ENCODE measurements at places on chromosomes 7 and 10.

- H3K27me3 ChIP-seq: no peaks in the 10 kb centered on the region
- no peak for DNase-seq
- no peaks in the 10 kb centered on the region for H3K4me1 ChIP-seq
- no peak overlapping the region for H3K27ac ChIP-seq
- no peak overlapping the region for H3K4me3 ChIP-seq
These were observed 4.6 kb upstream of the OR2A14 start for GRCh38 chr7:144118341-144118740.

DNA sequence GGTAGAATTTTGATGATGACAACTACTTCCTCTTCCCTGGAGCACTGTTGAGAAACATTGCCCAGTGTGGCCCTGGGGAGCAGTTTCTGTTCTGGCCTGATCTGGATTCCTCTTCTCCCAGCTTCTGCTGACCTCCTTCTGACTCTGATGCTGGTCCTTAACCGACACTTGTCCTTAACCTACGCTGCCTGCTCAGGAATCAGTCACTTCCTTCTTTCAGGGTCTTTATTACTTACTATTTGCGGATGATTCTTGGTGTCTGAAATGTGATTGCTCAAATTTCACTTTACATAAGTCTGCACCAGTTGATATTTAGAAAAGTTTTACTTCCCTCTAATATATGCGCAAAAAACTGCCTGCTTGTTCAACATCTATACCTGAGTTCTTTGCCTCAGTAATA, 164.1 kb downstream of the PTEN start:
- H3K4me1 ChIP-seq: peaks cover 5% of the 10 kb centered on the region
- no peak overlapping the region for H3K4me3 ChIP-seq
- H3K36me3 ChIP-seq: no peaks in the 10 kb centered on the region
- H3K27ac ChIP-seq: no peak overlapping the region

- no peak for DNase-seq
- peaks cover 24% of the 10 kb centered on the region for H3K36me3 ChIP-seq
These were observed 22.1 kb downstream of the TMEM106B start for GRCh38 chr7:12233175-12233574.

GRCh38 chr10:1551636-1552338, 185.5 kb downstream of the ADARB2 start:
- no peaks in the 10 kb centered on the region for H3K36me3 ChIP-seq
- H3K4me1 ChIP-seq: peaks cover 36% of the 10 kb centered on the region
- H3K4me3 ChIP-seq: no peak overlapping the region
- peak; percentile 45 for DNase-seq
- H3K27me3 ChIP-seq: no peaks in the 10 kb centered on the region

DNA sequence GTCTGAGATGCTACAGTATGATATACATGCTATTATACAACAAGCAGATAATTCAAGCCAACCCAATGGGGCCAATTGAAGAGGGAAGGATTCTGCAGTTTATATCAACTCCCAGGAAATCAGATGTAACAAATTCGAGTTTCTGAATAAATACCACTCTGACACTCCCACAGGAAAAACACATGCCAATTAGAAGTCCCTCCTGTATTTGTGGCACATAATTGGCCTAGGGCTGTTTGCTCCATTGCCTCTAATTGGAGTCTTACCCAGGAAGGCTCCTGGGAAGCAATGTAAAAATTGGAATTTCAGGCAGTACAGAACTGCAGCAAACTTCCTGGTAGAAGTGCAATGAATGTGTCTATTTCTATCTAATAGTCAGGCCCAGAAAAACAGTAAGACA, 4.7 kb downstream of the PPA1 start:
- H3K36me3 ChIP-seq: peaks cover 6% of the 10 kb centered on the region
- H3K4me1 ChIP-seq: no peaks in the 10 kb centered on the region
- H3K27me3 ChIP-seq: no peaks in the 10 kb centered on the region

DNA sequence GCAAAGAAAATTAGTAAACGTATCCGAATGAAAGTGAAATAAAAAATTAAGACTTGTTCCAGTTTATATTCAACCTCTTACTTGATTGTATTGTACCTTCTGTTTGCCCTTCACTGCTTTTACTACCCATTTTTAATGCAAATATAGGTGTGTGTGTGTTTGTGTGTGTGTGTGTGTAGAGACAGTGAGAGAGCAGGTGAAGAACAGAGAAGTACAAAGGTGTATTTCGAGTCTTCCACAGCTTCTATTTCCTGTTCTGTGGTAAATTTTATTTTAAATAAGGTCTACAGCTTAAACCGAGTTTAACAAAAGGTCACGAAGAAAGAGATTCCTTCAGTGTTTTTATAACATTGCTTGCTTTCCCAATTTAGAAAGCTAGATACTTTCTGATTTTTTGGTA, 12.7 kb upstream of the SVIL start:
- DNase-seq: no peak
- peaks cover 42% of the 10 kb centered on the region for H3K4me1 ChIP-seq
- H3K27me3 ChIP-seq: no peaks in the 10 kb centered on the region

DNA sequence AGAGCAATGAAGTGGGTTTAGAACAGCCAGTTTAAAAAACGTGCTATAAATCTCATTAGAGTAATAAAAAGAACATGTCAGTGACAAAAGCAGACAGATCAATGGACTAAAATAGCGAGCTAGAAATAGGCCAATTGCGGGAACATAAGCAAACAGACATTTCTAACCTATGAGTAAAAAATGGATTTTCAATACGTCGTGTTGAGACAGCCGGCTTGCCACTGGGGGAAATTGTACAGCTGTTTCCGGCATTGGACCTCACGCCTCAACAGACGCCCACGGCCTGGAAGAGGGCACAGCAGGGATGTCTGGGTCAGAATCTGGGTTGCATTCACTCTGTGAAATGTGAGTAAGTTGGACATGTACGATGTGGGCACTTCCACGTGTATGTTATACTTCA, 92.9 kb downstream of the SVOPL start:
- H3K4me3 ChIP-seq: no peak overlapping the region
- no peaks in the 10 kb centered on the region for H3K27me3 ChIP-seq
- peaks cover 5% of the 10 kb centered on the region for H3K4me1 ChIP-seq
- no peak overlapping the region for H3K27ac ChIP-seq

GRCh38 chr7:16684935-16685334, 39.0 kb downstream of the BZW2 start:
- no peak overlapping the region for H3K27ac ChIP-seq
- no peaks in the 10 kb centered on the region for H3K4me1 ChIP-seq
- H3K4me3 ChIP-seq: no peak overlapping the region

DNA sequence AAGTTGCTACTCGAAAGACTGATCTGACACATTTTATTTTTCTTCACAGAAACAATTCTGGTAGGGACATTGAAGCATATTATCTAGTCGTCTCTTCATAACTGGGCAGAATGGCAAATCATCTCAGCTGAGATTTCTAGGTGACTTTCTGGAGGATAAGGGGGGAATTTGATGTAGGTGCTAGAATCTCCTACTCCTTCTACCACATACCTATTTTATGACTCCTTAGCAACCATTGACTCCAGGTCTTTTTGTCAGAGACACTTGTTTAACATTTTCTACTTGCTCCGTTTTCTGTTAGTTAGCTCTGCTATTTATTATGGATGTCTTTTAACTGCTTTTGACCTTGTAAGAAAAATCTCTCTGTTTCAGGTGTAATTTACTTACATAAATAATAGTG, 380.9 kb upstream of the SEMA3C start:
- peaks cover 6% of the 10 kb centered on the region for H3K4me1 ChIP-seq
- no peak overlapping the region for H3K27ac ChIP-seq
- H3K36me3 ChIP-seq: no peaks in the 10 kb centered on the region
- DNase-seq: no peak

DNA sequence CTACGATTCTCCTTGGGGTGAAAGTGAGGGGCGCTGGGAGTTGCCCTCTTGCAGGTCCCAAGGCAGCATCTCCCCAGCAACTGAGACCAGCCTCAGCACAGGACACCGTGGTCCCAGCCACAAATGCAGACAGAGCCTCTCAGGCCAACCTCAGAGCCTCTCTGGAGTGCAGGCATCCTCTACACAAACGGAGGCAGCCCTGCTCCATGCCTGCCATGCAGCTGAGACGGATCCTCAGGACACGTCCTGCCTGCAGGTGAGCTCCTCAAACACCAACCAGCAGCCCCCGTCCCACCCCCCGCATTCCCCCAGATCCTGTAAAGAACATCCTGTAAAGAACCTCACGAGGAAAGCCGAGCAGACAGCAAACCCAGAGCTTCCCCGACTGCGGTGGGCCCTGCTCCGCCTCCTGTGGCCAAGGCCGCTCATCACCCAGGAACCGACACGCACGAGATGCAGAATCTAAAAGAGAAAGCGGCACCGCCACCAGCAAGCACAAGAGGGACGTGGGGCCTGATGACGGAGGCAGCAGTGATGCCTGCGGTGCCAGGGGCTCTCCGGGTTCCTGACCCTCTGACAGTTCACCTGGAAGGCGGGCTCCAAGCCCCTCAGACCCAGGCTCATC, 186.9 kb downstream of the PTPRN2 start:
- H3K4me1 ChIP-seq: no peaks in the 10 kb centered on the region
- H3K27ac ChIP-seq: no peak overlapping the region
- DNase-seq: no peak
- no peaks in the 10 kb centered on the region for H3K36me3 ChIP-seq

GRCh38 chr7:47087866-47088265, 494.0 kb downstream of the TNS3 start:
- H3K27me3 ChIP-seq: no peaks in the 10 kb centered on the region
- no peak for DNase-seq
- H3K4me1 ChIP-seq: no peaks in the 10 kb centered on the region
- no peaks in the 10 kb centered on the region for H3K36me3 ChIP-seq
- H3K4me3 ChIP-seq: no peak overlapping the region
- H3K27ac ChIP-seq: no peak overlapping the region

DNA sequence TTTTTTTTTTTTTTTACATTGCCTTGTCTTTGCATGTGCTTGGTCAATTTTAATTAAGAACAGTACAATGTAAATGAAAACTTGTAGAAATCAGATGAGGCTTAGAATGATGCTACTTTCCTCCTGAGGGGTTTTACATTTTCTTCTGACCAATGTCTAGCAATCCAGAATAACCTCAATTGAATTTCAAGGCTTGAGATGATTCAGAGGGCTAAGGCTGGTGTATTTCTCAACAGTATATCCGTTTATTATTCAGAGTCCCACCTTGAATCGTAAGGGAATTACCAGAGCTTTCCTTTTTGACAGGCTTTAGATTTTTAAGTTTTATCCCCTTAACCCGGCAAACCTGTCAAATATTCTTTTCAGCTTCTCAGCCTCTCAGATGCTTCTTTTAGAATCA, 231.2 kb upstream of the STK17A start:
- DNase-seq: no peak
- no peak overlapping the region for H3K27ac ChIP-seq
- no peaks in the 10 kb centered on the region for H3K27me3 ChIP-seq
- H3K36me3 ChIP-seq: no peaks in the 10 kb centered on the region
- H3K4me3 ChIP-seq: no peak overlapping the region

GRCh38 chr10:101237081-101237981, 8.1 kb upstream of the LBX1 start:
- no peak overlapping the region for H3K4me3 ChIP-seq
- no peaks in the 10 kb centered on the region for H3K36me3 ChIP-seq
- DNase-seq: no peak
- peaks cover 99% of the 10 kb centered on the region for H3K27me3 ChIP-seq
- no peaks in the 10 kb centered on the region for H3K4me1 ChIP-seq

GRCh38 chr10:128900456-128900855, 566.6 kb upstream of the MGMT start:
- no peaks in the 10 kb centered on the region for H3K4me1 ChIP-seq
- no peak for DNase-seq
- H3K27ac ChIP-seq: no peak overlapping the region
- no peaks in the 10 kb centered on the region for H3K36me3 ChIP-seq
- H3K27me3 ChIP-seq: no peaks in the 10 kb centered on the region
- H3K4me3 ChIP-seq: no peak overlapping the region

- DNase-seq: no peak
- no peaks in the 10 kb centered on the region for H3K4me1 ChIP-seq
- H3K27ac ChIP-seq: no peak overlapping the region
- H3K36me3 ChIP-seq: no peaks in the 10 kb centered on the region
- H3K27me3 ChIP-seq: no peaks in the 10 kb centered on the region
These were observed 91.7 kb upstream of the MEOX2 start for GRCh38 chr7:15778191-15778590.

DNA sequence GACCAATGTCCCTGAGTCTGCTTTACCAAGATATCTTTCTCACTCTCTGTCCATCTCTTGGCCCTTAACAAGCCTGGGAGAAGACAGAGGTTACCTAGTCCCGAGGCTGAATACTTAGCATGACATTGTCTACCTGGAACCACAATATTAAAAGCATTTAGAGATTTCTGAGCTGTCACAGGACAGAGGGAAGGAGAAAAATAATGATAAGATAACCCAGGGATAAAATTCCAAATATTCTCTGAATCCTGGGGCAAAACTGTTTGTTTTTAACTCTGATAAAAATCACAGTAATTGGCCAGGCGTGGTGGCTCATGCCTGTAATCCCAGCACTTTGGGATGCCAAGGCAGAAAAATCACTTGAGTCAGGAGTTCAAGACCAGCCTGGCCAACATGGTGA, 12.0 kb upstream of the MAPK8 start:
- H3K27ac ChIP-seq: no peak overlapping the region
- no peaks in the 10 kb centered on the region for H3K4me1 ChIP-seq
- DNase-seq: no peak
- H3K4me3 ChIP-seq: no peak overlapping the region
- no peaks in the 10 kb centered on the region for H3K36me3 ChIP-seq

GRCh38 chr7:36010656-36011587, 142.1 kb upstream of the EEPD1 start:
- no peaks in the 10 kb centered on the region for H3K36me3 ChIP-seq
- H3K4me3 ChIP-seq: no peak overlapping the region
- H3K27me3 ChIP-seq: no peaks in the 10 kb centered on the region
- peaks cover 8% of the 10 kb centered on the region for H3K4me1 ChIP-seq
- DNase-seq: no peak

GRCh38 chr7:117132321-117133120, 179.2 kb downstream of the ST7 start:
- H3K27ac ChIP-seq: peak overlapping the region; percentile 4
- no peak overlapping the region for H3K4me3 ChIP-seq
- H3K4me1 ChIP-seq: peaks cover 13% of the 10 kb centered on the region
- peak; percentile 53 for DNase-seq

DNA sequence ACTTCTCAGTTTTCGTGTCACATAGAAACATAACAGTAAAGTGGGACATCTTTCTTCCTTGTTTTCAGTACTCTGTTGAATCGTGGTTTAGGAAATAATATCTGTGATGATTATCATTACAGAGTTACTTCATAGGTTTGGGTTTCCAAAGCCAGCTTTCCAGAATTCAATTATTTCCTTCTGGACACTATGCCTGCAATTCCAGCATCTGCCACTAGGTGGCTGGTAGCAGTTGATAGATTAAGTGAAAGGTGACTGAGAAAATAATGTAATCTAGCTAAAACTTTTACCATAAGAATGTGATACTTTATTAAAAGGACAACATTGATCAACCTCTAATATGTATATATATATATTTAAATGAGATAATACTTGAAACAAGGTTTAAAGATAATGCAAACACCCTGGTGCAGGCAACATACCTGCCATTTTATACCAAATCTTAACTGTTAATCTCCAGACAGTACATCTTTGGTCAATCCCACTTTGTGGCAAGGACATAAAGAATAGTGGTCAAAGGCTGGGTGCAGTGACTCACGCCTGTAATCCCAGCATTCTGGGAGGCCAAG, 102.6 kb downstream of the SH3PXD2A start:
- no peak overlapping the region for H3K4me3 ChIP-seq
- H3K4me1 ChIP-seq: peaks cover 20% of the 10 kb centered on the region
- no peaks in the 10 kb centered on the region for H3K36me3 ChIP-seq
- no peak for DNase-seq
- peak overlapping the region; percentile 87 for H3K27ac ChIP-seq
- H3K27me3 ChIP-seq: no peaks in the 10 kb centered on the region

GRCh38 chr7:116836048-116836447, 26.3 kb upstream of the CAPZA2 start:
- no peak overlapping the region for H3K27ac ChIP-seq
- DNase-seq: peak; percentile 7
- no peak overlapping the region for H3K4me3 ChIP-seq
- H3K4me1 ChIP-seq: peaks cover 4% of the 10 kb centered on the region
